Large intestine (tissue), 12 donors: ENCODE measurements at places on chromosomes 7 and 10. TPM values are rescaled to one million over a fixed set of nuclear protein-coding genes. Genes with fewer than 3 reads are reported as not detected.

SH3PXD2A gene
- 32.0 TPM for polyA plus RNA-seq

DNA sequence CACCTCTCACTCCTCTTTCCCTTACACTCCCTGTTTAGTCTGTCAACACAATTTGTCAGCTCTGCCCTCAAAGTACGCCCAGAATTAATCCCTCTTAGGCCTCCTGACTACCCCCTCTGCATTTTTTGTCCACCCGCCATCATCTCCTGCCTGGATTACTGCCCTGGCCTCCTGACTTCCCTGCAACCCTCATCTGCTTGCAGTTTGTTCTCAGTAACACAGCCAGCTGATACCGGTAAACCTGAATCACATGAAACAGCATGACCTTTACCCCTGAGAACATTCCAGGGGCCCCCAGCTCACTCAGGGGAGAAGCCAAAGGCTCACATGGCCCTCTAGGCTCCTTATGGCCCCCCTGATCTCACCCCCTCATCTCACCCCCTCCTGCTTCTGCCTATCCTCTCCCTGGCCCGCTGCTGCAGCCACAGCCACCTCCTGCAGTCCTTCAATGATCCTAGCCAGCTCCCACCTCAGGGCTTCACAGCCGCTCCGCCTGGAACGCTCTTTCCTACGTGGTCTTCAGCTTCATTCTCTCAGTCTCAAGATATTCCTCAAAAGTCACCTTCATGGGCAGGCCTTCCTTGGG, 8.9 kb downstream of the C10orf53 start:
- H3K4me1 ChIP-seq: peaks cover 14% of the 10 kb centered on the region
- H3K27ac ChIP-seq: no peak overlapping the region
- H3K4me3 ChIP-seq: no peak overlapping the region
- DNase-seq: peak; percentile 76
- no peaks in the 10 kb centered on the region for H3K36me3 ChIP-seq
- peaks cover 19% of the 10 kb centered on the region for H3K27me3 ChIP-seq

DNA sequence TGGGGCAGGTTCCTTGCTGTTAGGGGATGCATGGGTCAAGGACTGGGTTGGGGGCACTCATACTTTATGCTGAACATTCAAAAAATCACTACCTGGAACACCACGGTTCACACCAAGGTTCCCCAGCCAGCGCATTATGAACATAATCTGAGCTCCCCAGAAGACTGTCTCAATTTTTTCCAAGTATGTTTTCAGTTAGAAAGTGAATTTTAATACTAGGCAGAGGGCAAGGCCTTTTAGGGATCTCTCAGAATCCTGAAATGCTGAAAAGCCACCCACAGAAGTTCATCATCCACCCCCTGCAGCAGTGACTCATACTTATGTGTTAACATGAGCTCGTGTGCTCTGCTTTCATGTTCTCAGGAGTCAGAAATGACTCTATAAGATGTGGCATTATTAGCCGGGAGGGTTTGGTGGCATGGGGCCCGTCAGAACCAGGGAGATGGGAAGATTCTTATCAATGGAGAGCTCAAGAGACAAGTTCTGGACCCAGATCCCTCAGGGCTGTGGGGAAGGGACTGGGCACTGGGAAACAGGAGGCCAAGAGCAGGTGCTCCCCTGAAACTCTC, 185.2 kb upstream of the ITGB1 start:
- no peaks in the 10 kb centered on the region for H3K4me1 ChIP-seq
- H3K27me3 ChIP-seq: no peaks in the 10 kb centered on the region
- no peaks in the 10 kb centered on the region for H3K36me3 ChIP-seq
- no peak overlapping the region for H3K4me3 ChIP-seq
- no peak overlapping the region for H3K27ac ChIP-seq

COX19 gene
- 33.5 TPM for polyA plus RNA-seq

LBX1 gene
- 0.03 TPM for polyA plus RNA-seq

- H3K4me1 ChIP-seq: peaks cover 10% of the 10 kb centered on the region
- no peaks in the 10 kb centered on the region for H3K27me3 ChIP-seq
- peak; percentile 34 for DNase-seq
- H3K36me3 ChIP-seq: no peaks in the 10 kb centered on the region
- H3K27ac ChIP-seq: peak overlapping the region; percentile 16
These were observed 42.0 kb upstream of the BRAF start for GRCh38 chr7:140966561-140967233.

CYP17A1 gene
- 0.60 TPM for polyA plus RNA-seq

TMEM236 gene
- polyA plus RNA-seq: 34.3 TPM

DNA sequence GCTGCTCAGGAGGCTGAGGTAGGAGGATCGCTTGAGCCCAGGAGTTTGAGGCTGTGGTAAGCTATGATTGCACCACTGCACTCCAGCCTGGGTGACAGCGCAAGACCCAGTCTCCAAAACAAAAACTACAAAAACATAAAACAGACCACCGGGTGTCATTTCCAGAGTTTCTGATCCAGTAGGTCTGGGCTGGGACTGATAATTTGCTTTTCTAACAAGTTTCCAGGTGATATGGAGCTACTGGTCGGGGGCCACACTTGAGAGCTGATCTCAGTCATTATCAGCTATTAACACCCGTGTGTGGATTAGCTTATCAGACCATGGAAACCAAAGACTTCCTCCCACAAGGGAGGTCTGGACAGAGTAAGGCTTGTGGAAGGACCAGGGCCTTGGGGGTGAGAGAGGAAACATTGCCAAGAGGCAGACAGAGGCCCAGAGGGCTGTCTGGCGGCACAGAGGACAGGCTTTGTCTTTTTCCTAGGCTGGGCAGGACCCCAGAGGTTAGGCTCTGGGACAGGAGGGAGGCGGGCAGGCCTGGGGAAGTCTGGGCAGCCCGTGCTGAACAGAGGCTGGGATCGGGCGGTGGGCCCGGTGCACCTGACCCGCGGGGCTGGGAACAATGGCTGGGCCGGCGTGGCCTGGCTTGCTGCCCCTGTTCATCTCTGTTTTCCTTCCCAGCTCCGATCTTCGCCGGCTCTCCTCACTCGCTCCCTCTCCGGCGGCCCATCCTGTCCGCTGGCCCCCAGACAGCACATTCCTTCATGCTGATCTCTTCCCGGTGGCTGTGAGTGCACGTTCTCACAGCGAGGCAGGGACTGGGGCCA, 25.2 kb downstream of the TMEM270 start:
- H3K4me1 ChIP-seq: peaks cover 8% of the 10 kb centered on the region
- H3K4me3 ChIP-seq: no peak overlapping the region
- peak overlapping the region; percentile 23 for H3K27ac ChIP-seq
- peaks cover 8% of the 10 kb centered on the region for H3K27me3 ChIP-seq
- DNase-seq: no peak
- no peaks in the 10 kb centered on the region for H3K36me3 ChIP-seq

DNA sequence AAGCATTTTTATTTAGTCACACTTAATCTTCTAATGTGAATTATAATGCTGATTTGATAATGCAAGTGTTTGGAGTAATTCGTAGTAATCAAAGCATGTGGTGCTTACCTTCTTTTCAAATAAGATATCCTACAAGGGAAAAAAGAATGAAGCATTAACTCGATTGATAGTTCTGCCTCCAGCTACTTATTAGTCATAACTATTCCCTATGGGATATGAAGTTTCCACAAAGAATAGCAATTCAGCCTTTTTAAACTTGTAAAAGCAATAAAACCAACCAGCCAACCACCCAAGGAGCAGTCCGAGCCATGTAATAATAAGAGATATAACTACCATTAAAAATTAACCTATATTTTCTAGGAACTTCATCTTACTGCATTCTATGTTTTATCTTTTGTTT, 11.6 kb downstream of the COL28A1 start:
- H3K4me1 ChIP-seq: no peaks in the 10 kb centered on the region
- no peaks in the 10 kb centered on the region for H3K36me3 ChIP-seq
- no peak for DNase-seq
- H3K27ac ChIP-seq: no peak overlapping the region
- H3K4me3 ChIP-seq: no peak overlapping the region
- no peaks in the 10 kb centered on the region for H3K27me3 ChIP-seq

AMPH gene
- 5.5 TPM for polyA plus RNA-seq

IDI2 gene
- not detected for polyA plus RNA-seq

SYT15 gene
- 2.5 TPM for polyA plus RNA-seq

DNA sequence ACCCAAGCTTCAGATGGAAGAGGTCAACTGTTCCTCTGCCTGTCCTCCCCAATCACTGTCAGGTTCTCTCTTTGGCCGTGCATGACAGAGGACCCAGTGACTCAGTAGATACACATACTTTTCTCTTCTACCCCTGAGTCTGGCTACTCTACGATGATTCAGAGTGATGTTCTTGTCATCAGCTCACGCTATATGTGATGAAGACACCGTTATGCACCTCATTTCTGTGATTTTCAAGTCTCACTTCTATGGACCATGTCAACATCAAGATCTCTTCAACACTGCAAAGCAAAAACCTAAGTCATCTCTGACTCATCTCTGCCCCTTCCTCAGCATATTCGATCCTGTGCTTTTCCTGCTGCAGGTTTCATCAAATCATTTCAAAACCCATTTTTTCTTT, 76.6 kb upstream of the DGKI start:
- DNase-seq: no peak
- H3K27ac ChIP-seq: no peak overlapping the region
- no peaks in the 10 kb centered on the region for H3K27me3 ChIP-seq
- H3K36me3 ChIP-seq: peaks cover 37% of the 10 kb centered on the region
- H3K4me1 ChIP-seq: no peaks in the 10 kb centered on the region

HDAC9 gene
- polyA plus RNA-seq: 6.2 TPM

STEAP4 gene
- polyA plus RNA-seq: 0.30 TPM

DNA sequence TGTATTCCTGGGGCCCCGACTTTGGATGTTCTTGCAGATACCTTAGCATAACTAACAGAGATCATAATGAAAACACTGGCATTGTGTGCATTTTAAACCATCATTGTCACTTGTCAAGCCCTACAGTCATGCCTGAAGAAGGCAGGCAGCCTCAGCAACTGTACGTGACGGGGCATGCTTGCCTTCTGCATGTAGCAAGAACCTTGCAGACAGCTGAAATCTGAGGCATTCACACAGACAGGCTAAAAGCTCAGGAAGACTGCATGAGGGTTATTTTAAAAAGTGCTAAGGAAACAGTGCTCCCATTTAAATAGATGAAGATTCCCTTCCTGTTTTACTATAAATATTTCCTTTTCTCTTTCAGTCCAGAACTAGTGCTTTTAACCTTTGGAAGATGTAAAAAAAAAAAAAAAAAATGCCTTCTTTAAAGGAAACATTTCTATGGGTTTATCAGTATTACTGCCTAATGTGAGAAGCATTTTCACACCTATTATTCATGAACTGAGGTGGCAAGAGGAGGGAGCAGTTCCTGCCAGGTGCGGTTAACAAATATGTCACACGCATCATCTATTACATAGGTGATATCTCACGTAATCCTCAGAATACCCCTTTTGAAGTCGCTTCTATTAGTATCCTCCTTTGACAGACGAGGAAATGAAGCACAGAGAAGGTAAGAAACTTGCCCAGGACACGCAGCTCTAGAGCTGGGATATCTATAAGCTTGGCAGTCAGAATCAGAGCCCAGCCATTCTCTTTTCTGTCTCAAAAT, 88.1 kb downstream of the PRKCQ start:
- H3K36me3 ChIP-seq: peaks cover 3% of the 10 kb centered on the region
- no peak overlapping the region for H3K4me3 ChIP-seq
- H3K27ac ChIP-seq: no peak overlapping the region
- H3K27me3 ChIP-seq: no peaks in the 10 kb centered on the region

DNA sequence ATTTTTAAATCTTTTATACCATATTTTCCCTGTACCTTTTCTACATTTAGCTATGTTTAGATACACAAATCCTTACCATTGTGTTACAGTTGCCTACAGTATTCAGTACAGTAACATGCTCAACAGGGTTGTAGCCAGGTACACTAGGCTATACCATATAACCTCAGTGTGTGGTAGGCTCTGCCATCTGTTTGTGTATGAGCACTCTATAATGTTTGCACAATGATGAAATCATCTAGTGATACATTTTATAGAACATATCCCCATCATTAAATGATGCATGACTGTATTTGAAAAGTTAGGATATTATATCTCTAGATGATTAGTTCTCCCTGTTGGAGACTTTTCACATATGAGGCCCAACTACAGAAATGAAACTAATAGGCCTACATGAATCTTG, 188.6 kb downstream of the STK31 start:
- no peaks in the 10 kb centered on the region for H3K4me1 ChIP-seq
- no peak overlapping the region for H3K27ac ChIP-seq
- no peaks in the 10 kb centered on the region for H3K27me3 ChIP-seq
- H3K36me3 ChIP-seq: no peaks in the 10 kb centered on the region

DNA sequence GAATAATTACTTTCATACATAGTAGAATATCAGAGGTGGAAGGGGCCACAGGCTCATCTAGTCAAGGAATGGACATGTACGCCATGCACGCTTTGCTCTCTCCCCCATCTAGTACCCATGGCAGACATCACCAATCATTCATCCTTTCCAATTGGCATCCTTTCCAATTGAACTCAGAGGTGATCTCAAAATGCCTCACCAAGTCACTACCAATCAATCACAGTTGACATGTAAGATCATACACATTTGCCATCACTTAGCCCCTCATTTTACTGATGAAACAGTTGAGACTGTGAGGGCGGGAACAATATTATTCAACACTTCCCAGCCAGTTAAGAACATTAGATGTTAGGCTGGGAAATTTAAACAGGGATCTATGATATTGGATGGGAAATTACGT, 308.4 kb downstream of the FGFR2 start:
- H3K4me3 ChIP-seq: no peak overlapping the region
- no peaks in the 10 kb centered on the region for H3K27me3 ChIP-seq
- no peaks in the 10 kb centered on the region for H3K36me3 ChIP-seq
- peaks cover 9% of the 10 kb centered on the region for H3K4me1 ChIP-seq
- no peak for DNase-seq
- no peak overlapping the region for H3K27ac ChIP-seq

AKR1B15 gene
- 0.22 TPM for polyA plus RNA-seq

DNA sequence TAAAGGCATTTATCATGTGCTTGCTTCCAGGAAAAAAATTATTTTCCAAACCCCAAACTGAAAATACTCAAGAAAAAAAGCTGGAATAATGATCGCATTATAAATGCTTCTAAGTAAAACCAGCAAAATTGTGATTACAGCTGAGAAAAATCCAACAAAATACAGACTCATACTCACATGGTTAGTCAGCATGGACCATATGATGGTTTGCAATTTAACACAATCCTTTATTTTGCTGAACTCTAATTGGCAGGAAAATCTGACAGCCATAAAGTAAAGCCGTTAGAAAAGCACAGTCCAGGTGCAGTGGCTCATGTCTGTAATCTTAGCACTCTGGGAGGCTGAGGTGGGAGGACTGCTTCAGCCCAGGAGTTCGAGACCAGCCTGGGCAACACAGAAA, 59.6 kb downstream of the BRI3 start:
- DNase-seq: no peak
- H3K27ac ChIP-seq: no peak overlapping the region
- H3K4me3 ChIP-seq: no peak overlapping the region
- peaks cover 6% of the 10 kb centered on the region for H3K36me3 ChIP-seq
- no peaks in the 10 kb centered on the region for H3K27me3 ChIP-seq
- no peaks in the 10 kb centered on the region for H3K4me1 ChIP-seq

DNA sequence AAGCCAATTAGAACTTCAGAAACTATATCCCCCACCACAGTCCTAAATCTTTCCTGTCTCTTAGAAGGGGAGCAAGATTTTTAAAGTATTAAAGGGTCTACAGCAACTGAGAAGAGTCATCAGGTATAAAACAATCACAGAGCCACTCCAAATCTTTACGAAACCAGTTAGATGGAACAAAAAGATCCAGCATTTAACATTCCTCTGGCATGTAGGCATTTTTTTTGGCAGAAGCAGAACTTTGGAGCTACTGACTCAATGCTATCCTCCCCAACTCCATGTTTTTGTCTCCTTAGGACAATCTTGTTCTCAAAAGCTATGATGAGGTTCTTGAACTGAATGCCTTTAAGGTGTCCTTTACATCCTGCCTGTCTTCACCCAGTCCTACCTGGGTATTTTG, 333.3 kb downstream of the PRPF18 start:
- H3K36me3 ChIP-seq: no peaks in the 10 kb centered on the region
- H3K27ac ChIP-seq: no peak overlapping the region
- H3K4me3 ChIP-seq: no peak overlapping the region
- H3K4me1 ChIP-seq: no peaks in the 10 kb centered on the region

GRCh38 chr7:17123020-17123419, 175.4 kb upstream of the AHR start:
- H3K27me3 ChIP-seq: no peaks in the 10 kb centered on the region
- H3K27ac ChIP-seq: no peak overlapping the region
- no peak for DNase-seq
- no peak overlapping the region for H3K4me3 ChIP-seq
